Nephron progenitor cell (in vitro differentiated cells): ENCODE measurements at places on chromosomes 2 and 18.

DNA sequence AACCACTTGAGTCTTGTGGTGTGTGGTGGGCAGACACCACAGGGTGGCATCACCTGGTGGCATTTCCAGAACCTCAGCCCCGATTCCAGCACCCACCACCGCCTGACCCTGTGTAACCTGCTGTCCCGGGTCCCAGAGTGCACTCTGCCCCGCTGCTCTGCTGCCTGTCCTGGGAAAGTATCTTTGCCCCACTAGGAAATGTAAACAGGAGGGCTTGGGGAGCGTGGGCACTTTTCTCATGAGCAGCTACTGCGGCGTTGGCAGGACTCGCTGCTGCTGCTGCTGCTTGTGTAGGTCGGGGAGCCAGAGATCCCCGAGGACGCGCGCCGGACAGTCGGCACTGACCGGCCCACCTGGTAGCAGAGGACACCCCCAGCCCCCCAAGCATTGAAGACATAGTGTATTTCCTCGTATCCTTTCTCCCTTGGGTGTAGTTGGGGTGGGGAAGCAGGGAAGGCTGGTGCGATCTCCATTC lies 13.4 kb downstream of the DTYMK start:
- peaks cover 31% of the 10 kb centered on the region for H3K36me3 ChIP-seq
- no peak for DNase-seq
- H3K27ac ChIP-seq, result no peak overlapping the region
- no peak overlapping the region for H3K4me3 ChIP-seq
- peaks cover 8% of the 10 kb centered on the region for H3K4me1 ChIP-seq

- no peaks in the 10 kb centered on the region for H3K4me1 ChIP-seq
- no peak overlapping the region for H3K27ac ChIP-seq
- no peak overlapping the region for H3K4me3 ChIP-seq
- peaks cover 5% of the 10 kb centered on the region for H3K36me3 ChIP-seq
- DNase-seq, result no peak
- H3K27me3 ChIP-seq, result peaks cover 16% of the 10 kb centered on the region
Measured at GRCh38 chr2:43818761-43819160, 19.9 kb downstream of the ABCG5 start.

DNA sequence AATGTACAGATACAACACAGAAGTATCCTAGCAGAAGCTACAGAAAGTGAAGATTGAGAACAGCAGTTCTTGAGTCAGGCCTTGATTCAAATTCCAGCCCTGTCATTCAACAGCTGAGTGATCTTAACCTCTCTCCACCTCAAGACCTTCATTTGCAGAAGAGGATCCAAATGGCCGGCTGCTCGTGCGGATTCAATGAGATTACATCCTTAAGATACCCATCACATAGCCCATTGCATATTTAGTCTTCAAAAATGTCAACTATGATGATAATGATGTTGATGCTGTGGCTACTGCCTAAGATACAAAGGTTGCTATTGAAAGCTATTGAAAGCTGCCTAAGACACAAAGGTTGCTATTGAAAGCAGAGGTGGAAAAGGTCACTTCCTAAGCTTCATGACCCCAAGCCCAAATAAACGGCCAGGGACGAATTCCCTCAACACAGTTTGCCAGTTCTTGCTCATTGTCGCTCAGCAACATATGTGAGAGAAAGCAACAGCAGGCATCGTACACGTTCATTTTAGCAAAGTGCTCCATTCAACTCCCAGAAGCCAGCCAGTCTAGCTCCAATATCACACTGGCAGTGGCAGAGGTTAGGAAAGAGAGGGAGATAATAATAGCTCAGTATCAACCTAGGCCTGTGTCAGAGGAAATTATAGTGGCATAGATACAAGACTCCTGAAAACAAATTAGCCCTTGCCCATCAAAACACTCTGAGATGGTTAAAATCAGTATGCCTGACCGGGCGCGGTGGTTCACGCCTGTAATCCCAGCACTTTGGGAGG lies 36.1 kb downstream of the MRPL35 start:
- no peak overlapping the region for H3K4me3 ChIP-seq
- H3K4me1 ChIP-seq, result peaks cover 41% of the 10 kb centered on the region
- H3K36me3 ChIP-seq, result no peaks in the 10 kb centered on the region
- DNase-seq, result no peak

- no peaks in the 10 kb centered on the region for H3K36me3 ChIP-seq
- no peaks in the 10 kb centered on the region for H3K27me3 ChIP-seq
- H3K4me1 ChIP-seq, result peaks cover 19% of the 10 kb centered on the region
Measured at GRCh38 chr2:55949211-55949610, 25.6 kb upstream of the EFEMP1 start.

- H3K27me3 ChIP-seq, result peaks cover 16% of the 10 kb centered on the region
- DNase-seq, result no peak
- no peaks in the 10 kb centered on the region for H3K4me1 ChIP-seq
- H3K4me3 ChIP-seq, result no peak overlapping the region
Measured at GRCh38 chr2:139020287-139020686, 240.1 kb upstream of the NXPH2 start.

DNA sequence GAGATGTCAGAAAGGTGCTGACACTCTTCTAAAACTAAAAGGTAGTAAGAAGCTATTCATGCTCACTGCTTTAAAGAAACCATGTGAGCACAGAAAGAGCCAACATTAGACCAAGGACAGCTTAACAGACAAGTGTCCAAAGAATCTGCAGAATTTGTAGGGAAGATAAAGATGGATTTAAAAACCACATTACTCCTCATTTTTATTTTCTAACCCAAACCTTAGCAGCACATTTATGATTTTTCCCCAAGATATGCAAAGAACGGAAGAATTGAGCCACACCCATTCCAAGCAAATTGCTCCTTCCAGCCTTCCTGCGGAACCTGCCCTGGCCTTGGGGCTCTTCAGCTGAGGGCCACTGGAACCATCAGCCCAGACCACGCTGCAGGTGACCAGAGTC lies 26.9 kb downstream of the MBP start:
- H3K4me1 ChIP-seq, result peaks cover 80% of the 10 kb centered on the region
- H3K4me3 ChIP-seq, result no peak overlapping the region
- H3K36me3 ChIP-seq, result no peaks in the 10 kb centered on the region
- H3K27me3 ChIP-seq, result peaks cover 20% of the 10 kb centered on the region
- H3K27ac ChIP-seq, result no peak overlapping the region

DNA sequence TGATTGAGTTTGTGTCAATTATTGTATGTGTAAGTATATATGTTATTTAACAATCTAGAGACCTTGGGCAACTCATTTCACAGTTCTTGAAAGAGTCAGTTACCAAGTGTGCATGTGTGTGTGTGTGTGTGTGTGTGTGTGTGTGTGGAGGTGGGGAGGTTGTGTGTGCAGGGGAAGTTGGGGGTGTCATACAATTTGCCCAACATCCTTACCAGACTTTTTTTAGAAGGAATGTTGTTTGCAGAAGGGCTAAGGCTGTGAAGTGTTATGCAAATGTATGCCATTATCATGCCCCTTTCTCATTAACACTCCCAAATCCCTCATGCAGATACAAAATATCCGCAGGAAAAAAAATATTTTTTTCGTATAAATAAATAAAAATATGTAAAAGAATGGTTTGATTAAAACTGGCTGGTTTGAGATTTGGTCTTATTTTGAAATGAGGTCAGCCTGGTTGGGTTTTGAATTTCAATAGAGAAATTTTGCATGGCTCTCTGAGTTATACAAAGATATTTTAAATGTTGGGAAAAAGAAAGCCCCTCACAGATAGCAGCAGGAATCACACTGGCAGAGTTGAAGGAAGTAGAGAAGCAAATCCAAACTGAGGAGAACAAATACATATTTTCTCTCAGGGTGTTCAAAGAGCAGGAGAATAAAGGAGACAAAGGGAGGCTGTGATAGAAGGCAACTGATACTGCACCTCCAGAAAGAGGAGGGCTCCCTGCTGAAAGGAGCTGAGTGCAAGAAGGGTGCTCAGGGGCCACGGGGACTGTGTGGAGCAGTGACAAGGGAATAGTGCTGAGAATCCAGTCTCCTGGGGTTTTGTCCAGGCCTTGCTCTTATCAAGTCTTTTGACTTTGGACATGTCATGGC lies 1365.5 kb upstream of the CELF4 start:
- peaks cover 3% of the 10 kb centered on the region for H3K27me3 ChIP-seq
- DNase-seq, result no peak

GRCh38 chr2:59177748-59178147 lies 936.6 kb upstream of the FANCL start:
- no peak overlapping the region for H3K4me3 ChIP-seq
- H3K36me3 ChIP-seq, result no peaks in the 10 kb centered on the region
- H3K4me1 ChIP-seq, result peaks cover 17% of the 10 kb centered on the region
- no peak for DNase-seq
- peaks cover 3% of the 10 kb centered on the region for H3K27me3 ChIP-seq

GRCh38 chr2:20313659-20314058 lies 37.0 kb downstream of the PUM2 start:
- peaks cover 69% of the 10 kb centered on the region for H3K36me3 ChIP-seq
- no peak for DNase-seq
- no peak overlapping the region for H3K4me3 ChIP-seq
- no peaks in the 10 kb centered on the region for H3K27me3 ChIP-seq
- H3K4me1 ChIP-seq, result no peaks in the 10 kb centered on the region
- peak overlapping the region; percentile 33 for H3K27ac ChIP-seq

DNA sequence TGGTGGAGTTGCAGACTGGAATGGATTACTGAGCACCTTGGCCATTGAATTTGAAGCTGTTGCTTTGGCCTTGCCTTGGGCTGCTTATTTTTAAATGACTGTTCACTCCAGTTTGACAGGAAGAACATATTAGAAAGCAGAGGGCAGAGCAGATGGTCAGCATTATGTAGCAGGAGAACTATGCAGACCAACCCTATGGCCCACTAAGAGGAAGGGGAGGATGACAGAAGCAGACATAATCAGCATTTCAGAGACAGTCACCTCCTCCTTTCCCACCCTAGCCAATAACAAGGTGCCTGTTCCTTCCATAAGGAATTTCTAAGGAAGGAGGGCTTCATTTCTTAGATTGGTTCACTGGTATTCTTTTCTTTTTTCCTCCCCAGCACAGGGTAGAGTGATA lies 2.4 kb downstream of the CHRNA1 start:
- peak overlapping the region; percentile 85 for H3K27ac ChIP-seq
- no peaks in the 10 kb centered on the region for H3K36me3 ChIP-seq
- H3K4me3 ChIP-seq, result peak overlapping the region; percentile 28
- H3K4me1 ChIP-seq, result peaks cover 64% of the 10 kb centered on the region

GRCh38 chr2:182649316-182649715 lies 66.7 kb upstream of the DNAJC10 start:
- peak; percentile 21 for DNase-seq
- no peak overlapping the region for H3K4me3 ChIP-seq
- no peaks in the 10 kb centered on the region for H3K36me3 ChIP-seq
- no peaks in the 10 kb centered on the region for H3K4me1 ChIP-seq
- H3K27ac ChIP-seq, result no peak overlapping the region
- no peaks in the 10 kb centered on the region for H3K27me3 ChIP-seq

- peaks cover 25% of the 10 kb centered on the region for H3K36me3 ChIP-seq
- no peak overlapping the region for H3K4me3 ChIP-seq
- H3K27ac ChIP-seq, result no peak overlapping the region
- H3K27me3 ChIP-seq, result no peaks in the 10 kb centered on the region
Measured at GRCh38 chr2:152577579-152577978, 139.7 kb downstream of the PRPF40A start.

- H3K4me1 ChIP-seq, result no peaks in the 10 kb centered on the region
- DNase-seq, result no peak
- H3K36me3 ChIP-seq, result no peaks in the 10 kb centered on the region
- H3K27ac ChIP-seq, result no peak overlapping the region
Measured at GRCh38 chr2:172311921-172312345, 115.5 kb upstream of the ITGA6 start.

- no peak overlapping the region for H3K4me3 ChIP-seq
- H3K4me1 ChIP-seq, result no peaks in the 10 kb centered on the region
- H3K36me3 ChIP-seq, result no peaks in the 10 kb centered on the region
- H3K27me3 ChIP-seq, result peaks cover 10% of the 10 kb centered on the region
Measured at GRCh38 chr18:37764541-37765288, 199.1 kb upstream of the CELF4 start.

DNA sequence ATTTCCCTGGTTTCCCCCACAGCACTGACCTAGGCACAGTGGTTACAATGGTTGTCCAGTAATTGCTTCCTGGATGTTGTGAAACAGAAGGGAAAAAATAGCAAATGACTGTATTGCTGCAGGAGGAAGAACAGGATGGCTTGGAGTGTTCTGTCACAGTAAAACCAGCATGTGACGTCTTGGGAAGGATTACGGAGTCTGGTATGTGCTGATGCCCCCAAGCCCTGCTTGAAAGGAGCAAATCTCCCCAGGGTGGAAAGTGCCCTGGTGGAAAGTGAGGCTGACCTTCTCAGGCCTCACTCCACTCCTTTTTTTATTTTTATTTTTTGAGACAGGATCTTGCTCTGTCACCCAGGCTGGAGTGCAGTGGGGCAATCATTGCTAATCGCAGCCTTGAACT lies 7.8 kb downstream of the RAB11FIP5 start:
- H3K36me3 ChIP-seq, result no peaks in the 10 kb centered on the region
- DNase-seq, result no peak
- peaks cover 9% of the 10 kb centered on the region for H3K4me1 ChIP-seq
- no peak overlapping the region for H3K4me3 ChIP-seq
- H3K27ac ChIP-seq, result no peak overlapping the region
